ENCODE measurements at places on chromosomes 5 and 9.

DNA sequence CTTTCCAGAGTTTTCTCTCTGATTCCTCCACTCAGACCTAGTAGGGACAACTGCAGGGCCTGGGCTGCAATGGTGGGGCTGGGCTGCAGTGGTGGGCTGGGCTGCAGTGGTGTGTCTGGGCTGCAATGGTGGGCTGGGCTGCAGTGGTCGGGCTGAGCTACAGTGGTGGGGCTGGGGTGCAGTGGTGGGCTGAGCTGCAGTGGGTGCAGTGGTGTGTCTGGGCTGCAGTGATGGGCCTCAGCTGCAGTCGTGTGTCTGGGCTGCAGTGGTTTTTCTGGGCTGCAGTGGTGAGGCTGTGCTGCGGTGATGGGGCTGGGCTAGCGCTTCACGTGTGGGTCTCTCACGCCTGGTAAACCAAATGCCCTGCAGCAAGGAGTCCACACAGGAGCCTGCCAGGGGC lies 27.4 kb downstream of the ABO start:
- DNase-seq: no peak

DNA sequence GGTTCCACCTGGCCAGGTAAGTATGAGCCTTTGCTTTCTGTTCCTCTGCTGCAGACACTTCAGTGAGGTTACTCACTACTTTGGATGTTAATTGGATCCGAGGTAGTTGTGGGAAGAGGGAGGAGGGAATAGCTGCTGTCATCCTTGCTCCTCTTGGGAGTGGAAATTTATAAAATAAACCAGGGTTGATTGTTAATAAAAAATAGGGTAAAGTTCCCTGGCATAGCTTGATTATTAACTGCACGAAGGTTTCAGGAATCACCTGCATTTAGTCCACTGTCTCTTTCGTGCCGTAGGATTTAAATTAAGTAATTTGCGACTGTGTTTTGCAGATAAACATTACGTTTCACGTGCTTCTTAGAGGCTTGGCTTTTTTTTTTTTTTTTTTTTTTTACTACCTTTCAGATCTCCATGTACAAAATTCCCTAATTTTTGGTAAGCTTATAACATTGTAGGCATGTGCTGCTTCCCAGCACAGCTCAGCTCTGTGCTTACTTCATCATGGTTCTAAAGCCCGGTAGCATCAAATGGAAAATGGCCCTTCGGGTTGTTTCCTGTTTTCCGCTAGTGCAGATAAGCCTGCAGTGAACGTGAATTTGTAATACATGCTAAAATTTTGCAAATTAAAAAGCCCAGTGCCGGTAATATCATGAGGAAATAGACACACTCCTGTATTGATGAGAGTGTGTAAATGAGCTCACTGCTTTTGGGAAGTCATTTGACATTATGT lies 26.9 kb upstream of the LTC4S start:
- no peak for DNase-seq

- no peak for DNase-seq
Observed at GRCh38 chr5:7927466-7928375, 58.8 kb downstream of the MTRR start.

DNA sequence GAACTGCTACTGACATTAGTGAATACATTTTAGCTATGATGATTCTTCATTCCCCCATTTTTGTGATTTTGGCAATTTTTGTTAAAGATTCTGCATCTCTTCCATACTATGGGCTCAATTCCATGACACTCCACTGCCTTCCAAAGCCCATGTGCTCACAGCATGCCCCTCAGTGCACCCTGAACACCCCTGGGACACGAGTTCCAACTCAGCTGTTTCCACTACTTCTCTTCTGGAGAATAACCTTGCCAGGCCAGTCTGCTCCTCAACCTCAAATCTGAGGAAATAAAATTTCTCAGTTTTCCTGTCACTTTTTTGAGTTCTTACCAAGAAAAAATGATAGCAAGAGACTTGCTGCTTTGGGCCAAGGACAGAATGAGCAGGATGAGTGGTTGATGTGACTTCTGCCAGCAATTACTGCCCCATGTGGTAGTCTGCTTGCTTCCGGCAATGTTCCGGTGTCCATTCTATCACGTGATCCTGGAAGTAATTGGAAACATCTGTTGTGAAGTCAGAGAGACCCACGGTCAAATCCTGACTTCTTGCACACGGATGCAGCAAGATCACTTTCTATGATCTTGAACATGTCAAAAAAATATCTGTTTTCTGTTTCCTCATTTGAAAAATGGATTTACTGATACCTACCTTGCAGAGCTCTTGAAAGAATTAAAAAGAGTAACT lies 58.3 kb downstream of the EGFLAM start:
- DNase-seq: no peak

GRCh38 chr5:96633820-96634219 lies 28.4 kb upstream of the CAST start:
- DNase-seq: no peak

DNA sequence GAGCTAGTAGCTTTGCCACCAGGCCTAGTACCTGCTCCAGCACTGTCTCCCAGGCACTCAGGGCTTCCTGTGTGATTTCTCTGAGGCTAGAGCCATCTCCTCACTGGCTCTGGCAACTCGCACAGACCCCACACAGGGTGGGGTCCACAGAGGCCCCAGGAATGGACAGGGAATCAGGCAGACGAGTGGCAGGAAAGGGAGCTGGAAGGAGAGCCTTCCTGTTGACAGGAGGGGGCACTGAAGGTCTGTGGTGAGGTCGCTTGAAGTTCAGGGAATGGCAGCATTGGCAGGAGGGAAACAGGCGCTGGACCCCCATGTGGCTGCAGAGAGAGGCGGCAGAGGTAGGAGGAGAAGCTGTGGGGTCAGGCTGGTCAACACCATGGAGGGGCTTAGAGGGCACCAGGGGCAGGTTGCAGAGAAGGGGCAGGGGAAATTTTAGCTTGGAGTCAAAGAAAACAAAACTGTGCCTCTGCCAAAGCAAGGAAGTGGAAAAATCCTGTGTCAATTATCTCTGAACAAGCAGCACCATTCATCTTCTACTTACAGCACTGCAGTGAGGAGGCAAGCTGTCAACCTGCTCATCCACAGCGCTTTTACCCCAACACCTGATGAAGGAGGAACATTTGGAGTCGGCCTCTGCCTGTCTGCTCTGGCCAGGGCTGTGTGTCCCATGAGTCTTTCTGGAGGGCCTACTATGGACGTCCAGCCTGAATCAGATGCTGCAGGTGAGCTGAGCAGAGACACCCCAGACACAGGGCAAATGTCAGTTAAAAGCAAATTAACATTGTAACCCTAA lies 270.2 kb downstream of the FSTL4 start:
- no peak for DNase-seq

DNA sequence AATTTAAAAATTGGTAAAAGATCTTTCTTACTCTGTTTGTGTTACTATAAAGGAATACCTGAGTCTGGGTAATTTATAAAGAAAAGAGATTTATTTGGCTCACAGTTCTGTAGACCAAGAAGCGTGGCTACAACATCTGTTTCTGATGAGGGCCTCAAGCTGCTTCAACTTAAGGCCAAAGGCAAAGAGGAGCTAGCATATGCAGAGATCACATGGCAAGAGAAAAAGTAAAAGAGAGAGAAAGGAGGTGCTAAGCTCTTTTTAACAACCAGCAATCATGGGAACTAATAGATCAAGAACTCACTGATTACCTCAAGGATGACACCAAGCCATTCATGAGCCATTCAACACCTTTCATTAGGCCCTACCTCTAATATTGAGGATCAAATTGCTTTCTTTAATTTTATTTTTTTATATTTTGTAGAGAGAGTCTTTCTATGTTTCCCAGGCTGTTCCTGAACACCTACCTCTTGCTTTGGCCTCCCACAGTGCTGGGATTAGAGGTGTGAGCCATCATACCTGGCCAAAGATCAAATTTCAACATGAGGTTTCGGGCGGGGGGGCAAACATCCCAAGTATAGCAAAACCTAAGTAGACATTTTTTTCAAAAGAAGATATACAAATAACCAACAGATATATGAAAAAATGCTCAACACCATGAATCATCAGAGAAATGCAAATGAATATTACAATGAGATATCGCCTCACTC lies 16.0 kb upstream of the SHC3 start:
- DNase-seq: no peak

- no peak for DNase-seq
Observed at GRCh38 chr9:114112325-114112724, 13.2 kb upstream of the KIF12 start.

GRCh38 chr5:143261748-143262392 lies 141.6 kb downstream of the NR3C1 start:
- no peak for DNase-seq

GRCh38 chr9:99602854-99603253 lies 218.8 kb upstream of the NR4A3 start:
- no peak for DNase-seq

DNA sequence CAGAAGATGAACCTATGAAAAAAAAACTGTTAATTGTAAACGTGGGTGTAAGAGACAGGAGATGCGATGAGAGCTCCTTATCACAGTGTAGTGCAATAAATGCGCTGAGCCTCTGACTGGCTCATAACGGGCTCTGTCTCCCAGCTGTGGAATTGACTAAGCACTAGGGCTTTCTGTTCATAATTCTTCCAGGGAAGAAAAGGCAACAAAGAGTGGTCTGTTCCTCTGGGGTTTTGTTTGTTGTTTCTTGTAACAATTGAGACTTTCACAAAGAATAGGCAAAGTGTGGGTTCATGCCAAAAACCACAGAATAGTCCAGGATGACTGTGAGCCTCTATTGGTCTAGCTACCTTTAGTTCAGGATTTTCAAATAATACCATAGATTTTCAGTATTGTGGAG lies 39.4 kb downstream of the UBE2QL1 start:
- DNase-seq: no peak

- DNase-seq: no peak
Observed at GRCh38 chr9:95383185-95383676, 65.7 kb upstream of the FANCC start.

DNA sequence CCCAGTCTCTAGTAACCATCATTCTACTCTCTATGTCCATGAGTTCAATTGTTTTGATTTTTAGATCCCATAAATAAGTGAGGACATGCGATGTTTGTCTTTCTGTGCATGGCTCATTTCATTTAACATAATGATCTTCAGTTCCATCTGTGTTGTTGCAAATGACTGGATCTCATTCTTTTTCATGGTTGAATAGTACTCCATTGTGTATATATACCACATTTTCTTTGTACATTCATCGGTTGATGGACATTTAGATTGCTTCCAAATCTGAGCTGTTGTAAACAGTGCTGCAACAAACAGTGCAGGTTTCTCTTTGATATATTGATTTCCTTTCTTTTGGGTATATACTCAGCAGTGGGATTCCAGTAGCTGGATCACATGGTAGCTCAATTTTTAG lies 46.4 kb downstream of the S100Z start:
- DNase-seq: no peak

DNA sequence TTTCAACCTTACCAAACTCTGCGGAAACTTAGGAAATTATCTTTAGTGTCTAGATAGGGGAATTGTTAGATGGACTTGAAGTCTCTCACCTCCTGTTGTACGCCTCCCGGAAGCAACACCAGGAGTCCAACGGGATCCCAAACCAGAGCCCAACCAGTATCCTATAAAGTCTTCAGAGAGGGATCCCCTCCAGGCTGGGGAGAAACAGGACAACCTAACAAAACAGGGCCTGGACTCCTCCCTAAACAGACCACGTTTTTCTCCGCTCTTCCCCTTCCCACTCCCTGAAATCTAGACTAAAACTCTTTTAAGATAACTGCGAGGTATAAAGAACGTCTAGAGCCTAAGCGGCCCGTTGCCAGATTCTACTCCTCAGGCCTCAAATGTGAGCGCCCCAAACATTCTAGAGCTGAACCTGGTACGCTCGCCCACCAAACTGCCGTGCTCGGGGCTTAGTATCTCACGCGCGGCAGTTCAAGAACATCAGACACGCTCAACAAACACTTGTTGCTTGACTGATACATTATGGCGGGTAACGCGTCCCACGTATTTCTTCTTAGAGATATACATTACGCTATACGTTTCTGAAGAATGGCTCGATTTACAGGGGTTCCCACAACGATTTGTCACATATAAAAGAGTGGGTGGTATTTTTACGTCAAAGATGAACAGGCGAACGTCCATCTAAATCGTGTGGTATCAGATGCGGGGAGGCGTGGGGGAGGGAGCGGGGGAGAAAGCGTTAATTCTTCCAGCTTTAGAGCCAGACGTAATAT lies 663 bp upstream of the SMIM27 start:
- DNase-seq: peak; percentile 29

- no peak for DNase-seq
Observed at GRCh38 chr9:92619601-92620300, 50.2 kb downstream of the IPPK start.

DNA sequence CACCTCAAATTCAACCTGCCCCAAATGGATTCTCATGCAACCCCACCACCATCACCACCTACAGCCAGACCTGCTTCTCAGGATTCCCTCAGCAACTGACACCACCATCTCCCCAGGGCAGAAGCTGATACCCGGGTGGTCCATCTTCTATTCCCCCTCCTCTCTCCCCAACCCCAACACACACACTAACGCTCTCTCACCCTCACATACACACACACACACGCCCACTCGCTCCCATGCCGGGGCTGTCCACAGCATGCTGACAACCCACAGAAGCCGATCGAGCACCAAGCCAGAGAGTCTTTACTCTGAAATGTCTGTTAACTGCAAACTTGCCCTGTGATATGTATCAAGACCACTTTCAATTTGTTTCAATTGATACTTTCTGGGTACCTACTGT lies 28.4 kb downstream of the B4GALT1 start:
- DNase-seq: no peak
